Activated naive CD4-positive, alpha-beta T cell treated with anti-CD3 and anti-CD28 coated beads, Interleukin-2, amount 10 ng/mL, durations not matched to agents 5 hours and 36 hours (primary cell): ENCODE measurements at places on chromosomes 7 and 10. TPM values are rescaled to one million over a fixed set of nuclear protein-coding genes. Genes with fewer than 3 reads are reported as not detected.

The MYH16 gene
- not detected for total RNA-seq

The OR6V1 gene
- not detected for total RNA-seq

The RBM33 gene
- 93.3 TPM for total RNA-seq

The ZMIZ1 gene
- 31.9 TPM for total RNA-seq

The SMIM30 gene
- 21.6 TPM for total RNA-seq

The CBLL1 gene
- total RNA-seq: 45.4 TPM

The CALHM1 gene
- total RNA-seq: 0.29 TPM

The COL1A2 gene
- total RNA-seq: not detected

The PIK3CG gene
- total RNA-seq: 49.6 TPM

The WNT8B gene
- 0.38 TPM for total RNA-seq

The PPA1 gene
- 166 TPM for total RNA-seq

The IFIT1B gene
- total RNA-seq: not detected

The FGFR2 gene
- not detected for total RNA-seq

The MEIG1 gene
- total RNA-seq: not detected

The EPHB6 gene
- total RNA-seq: 24.2 TPM

The TMEM229A gene
- total RNA-seq: not detected

The CFAP70 gene
- total RNA-seq: 0.72 TPM

The ZSWIM8 gene
- total RNA-seq: 75.0 TPM

The NPC1L1 gene
- total RNA-seq: not detected

The HNRNPA2B1 gene
- 622 TPM for total RNA-seq

The ADCYAP1R1 gene
- total RNA-seq: not detected

The SDK1 gene
- 0.07 TPM for total RNA-seq

The AFAP1L2 gene
- 1.5 TPM for total RNA-seq

The NPSR1 gene
- total RNA-seq: not detected

The GRID2IP gene
- total RNA-seq: not detected

The CPN1 gene
- total RNA-seq: not detected

The LBX1 gene
- not detected for total RNA-seq

The STEAP1 gene
- not detected for total RNA-seq

The ASZ1 gene
- total RNA-seq: not detected

The CD36 gene
- not detected for total RNA-seq

The CYP2C8 gene
- not detected for total RNA-seq

The AGAP3 gene
- 23.9 TPM for total RNA-seq

The PPP1R3C gene
- not detected for total RNA-seq

The PAOX gene
- total RNA-seq: 6.3 TPM

The AGAP5 gene
- total RNA-seq: 9.0 TPM

The FXYD4 gene
- total RNA-seq: not detected

The PNLIPRP3 gene
- not detected for total RNA-seq

The DYNC1I1 gene
- total RNA-seq: not detected

The TNKS2 gene
- total RNA-seq: 38.4 TPM

The CHRM2 gene
- total RNA-seq: not detected

The PPIF gene
- total RNA-seq: 47.8 TPM

The SSC4D gene
- total RNA-seq: 0.23 TPM

The ZNF800 gene
- total RNA-seq: 40.2 TPM

The HABP2 gene
- not detected for total RNA-seq

The TRIM50 gene
- total RNA-seq: not detected

The PDE6C gene
- total RNA-seq: not detected

The RET gene
- 0.35 TPM for total RNA-seq

The ERLIN1 gene
- total RNA-seq: 13.9 TPM

The CYP2C19 gene
- not detected for total RNA-seq

The RAB18 gene
- 72.0 TPM for total RNA-seq

The POM121L12 gene
- total RNA-seq: not detected

The LAMB1 gene
- total RNA-seq: not detected

The FAM237B gene
- total RNA-seq: not detected
